Adrenal gland (tissue), 19 donors: ENCODE measurements at places on chromosomes 2 and 18. TPM values are rescaled to one million over a fixed set of nuclear protein-coding genes. Genes with fewer than 3 reads are reported as not detected.
A peak's percentile ranks its signal among the peaks of the same experiment; 100 is the strongest.

DNA sequence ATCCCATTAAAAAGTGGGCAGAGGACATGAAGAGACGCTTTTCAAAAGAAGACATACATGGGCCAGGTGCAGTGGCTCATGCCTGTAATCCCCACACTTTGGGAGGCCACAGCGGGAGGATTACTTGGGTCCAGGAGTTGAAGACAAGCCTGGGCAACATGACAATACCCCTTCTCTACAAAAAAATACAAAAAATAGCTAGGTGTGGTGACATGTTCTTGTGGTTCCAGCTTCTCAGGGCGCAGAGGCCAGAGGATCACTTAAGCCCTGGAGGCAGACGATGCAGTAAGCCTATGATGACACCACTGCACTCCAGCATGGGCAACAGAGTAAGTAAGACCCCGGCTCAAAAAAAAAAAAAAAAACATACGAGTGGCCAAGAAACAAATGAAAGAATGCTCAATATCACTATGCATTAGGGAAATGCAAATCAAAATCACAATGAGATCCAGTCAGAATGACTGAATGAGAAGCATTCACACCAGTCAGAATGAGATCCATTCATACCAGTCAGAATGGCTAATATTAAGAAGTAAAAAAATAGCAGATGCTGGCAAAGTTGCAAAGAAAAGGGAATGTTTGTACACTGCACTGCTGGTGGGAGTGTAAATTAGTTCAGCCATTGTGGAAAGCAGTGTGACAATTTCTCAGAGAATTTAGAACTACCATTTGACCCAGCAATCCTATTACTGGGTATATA is 550.2 kb upstream of the SLC39A10 start:
- H3K4me1 ChIP-seq, result no peaks in the 10 kb centered on the region
- H3K36me3 ChIP-seq, result no peaks in the 10 kb centered on the region
- no peaks in the 10 kb centered on the region for H3K27me3 ChIP-seq
- DNase-seq, result no peak
- no peak overlapping the region for H3K27ac ChIP-seq
- H3K4me3 ChIP-seq, result no peak overlapping the region

GRCh38 chr2:216300906-216301305 is 71.4 kb downstream of the MARCHF4 start:
- H3K27ac ChIP-seq, result no peak overlapping the region
- no peak for DNase-seq
- no peaks in the 10 kb centered on the region for H3K4me1 ChIP-seq
- no peak overlapping the region for H3K4me3 ChIP-seq
- no peaks in the 10 kb centered on the region for H3K27me3 ChIP-seq
- H3K36me3 ChIP-seq, result no peaks in the 10 kb centered on the region

OR6B2 gene
- total RNA-seq, result not detected

GRCh38 chr2:219695145-219695709 is 67.8 kb downstream of the SLC4A3 start:
- H3K27ac ChIP-seq, result no peak overlapping the region
- no peaks in the 10 kb centered on the region for H3K4me1 ChIP-seq
- no peak overlapping the region for H3K4me3 ChIP-seq
- no peak for DNase-seq
- no peaks in the 10 kb centered on the region for H3K36me3 ChIP-seq

DNA sequence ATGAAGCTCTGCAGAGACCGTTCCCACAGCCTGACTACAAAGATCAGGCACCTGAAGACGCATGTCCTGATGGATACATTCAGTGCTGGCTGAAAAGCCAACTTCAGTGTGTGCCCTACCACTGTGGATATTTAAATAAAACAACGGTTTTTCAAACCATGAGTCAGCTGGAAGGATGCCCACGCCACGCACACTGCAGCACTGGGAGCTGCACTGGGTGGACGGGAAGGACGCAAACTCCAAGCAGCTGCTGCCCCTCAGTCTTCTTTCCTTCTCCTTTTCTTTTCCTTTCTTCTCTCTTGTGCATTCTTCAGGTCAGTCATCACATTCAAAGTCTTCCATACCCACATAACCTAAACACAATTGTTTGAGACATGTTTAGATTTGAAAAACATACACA is 7.9 kb downstream of the TMEM18 start:
- H3K27me3 ChIP-seq, result no peaks in the 10 kb centered on the region
- DNase-seq, result peak; percentile 84
- no peaks in the 10 kb centered on the region for H3K4me1 ChIP-seq
- no peaks in the 10 kb centered on the region for H3K36me3 ChIP-seq

DLGAP1 gene
- total RNA-seq, result 26.1 TPM

DNA sequence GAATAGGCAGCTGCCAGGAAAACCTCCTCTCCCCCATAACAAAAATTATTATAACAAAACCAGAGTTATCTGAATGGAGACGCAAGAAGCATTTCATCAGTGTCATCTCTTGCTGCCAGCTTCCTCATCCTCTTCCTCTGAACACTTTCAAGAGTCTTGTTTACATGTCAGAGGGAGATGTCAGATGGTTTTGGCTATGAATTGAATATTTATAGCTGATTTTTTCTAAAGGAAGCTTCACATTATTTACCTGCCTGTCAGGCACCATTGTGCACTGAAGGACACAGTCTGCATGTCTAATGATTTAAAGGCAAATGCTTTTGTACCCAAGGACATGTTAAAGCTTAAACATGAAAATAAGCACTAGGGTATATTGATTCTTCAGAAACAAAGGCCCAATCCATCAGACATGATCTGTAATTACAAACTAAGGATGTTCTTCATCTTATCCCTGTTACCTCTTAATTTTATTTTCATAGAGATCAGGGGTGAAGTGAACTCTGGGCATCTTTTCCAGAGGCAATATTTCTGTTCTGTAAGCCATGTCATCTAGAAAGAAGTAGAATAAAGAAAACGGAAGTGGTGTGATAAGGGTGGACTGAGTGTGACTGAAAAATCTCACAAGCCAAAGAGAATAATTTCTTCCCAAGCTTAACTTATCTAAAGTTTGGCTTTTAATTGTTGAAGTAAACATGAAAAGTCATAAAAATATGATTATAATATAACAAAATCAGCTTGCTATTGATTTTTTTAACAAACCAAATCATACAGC is 168.7 kb downstream of the ANKRD44 start:
- H3K27me3 ChIP-seq, result no peaks in the 10 kb centered on the region
- H3K4me1 ChIP-seq, result peaks cover 29% of the 10 kb centered on the region
- no peaks in the 10 kb centered on the region for H3K36me3 ChIP-seq
- no peak for DNase-seq

DNA sequence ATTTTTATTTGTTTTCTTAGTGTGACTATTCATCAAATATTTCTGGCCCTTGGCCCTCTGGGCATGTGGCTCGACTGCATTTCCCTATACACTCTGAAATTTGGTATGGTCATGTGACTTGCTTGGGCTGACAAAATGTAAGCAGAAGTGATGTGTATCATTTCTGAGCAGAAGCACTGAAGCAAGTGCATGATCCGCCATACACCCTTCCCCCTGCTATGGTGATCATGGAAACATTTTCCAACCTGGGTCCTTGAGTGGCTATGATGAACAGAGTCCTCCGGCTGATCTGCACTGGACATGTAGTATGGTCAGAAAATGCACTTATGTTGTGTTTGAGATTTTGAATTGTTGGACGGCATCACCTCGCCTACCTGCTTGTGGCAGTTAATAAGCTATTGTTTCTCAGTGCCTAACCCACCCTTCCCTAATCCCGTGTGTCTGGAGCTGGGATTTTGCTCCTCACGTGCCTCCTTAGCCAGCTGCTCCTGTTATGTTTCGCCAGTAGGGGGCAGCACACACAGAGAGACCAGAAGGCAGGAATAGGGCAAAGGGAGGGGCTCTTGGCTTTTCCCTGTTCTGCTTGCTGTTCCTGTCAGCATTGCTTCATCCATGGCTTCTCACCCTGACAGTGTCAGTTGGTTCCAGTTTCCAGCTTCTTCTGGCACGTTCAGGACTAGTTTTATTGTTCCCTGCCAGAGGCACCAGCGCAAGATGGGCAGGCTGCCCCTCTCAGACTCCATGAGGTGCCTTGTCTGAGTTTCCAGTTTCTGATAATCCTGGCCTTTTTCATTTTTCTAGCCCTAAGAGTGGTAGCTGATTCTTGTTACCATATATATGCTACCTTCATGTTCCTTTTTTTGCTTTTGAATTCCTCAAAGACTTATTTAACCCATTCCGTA is 207.4 kb downstream of the ARL6IP6 start:
- H3K27me3 ChIP-seq, result no peaks in the 10 kb centered on the region
- DNase-seq, result peak; percentile 72
- H3K4me3 ChIP-seq, result no peak overlapping the region
- H3K27ac ChIP-seq, result no peak overlapping the region
- H3K36me3 ChIP-seq, result no peaks in the 10 kb centered on the region
- H3K4me1 ChIP-seq, result no peaks in the 10 kb centered on the region

LRRTM1 gene
- not detected for total RNA-seq

DNA sequence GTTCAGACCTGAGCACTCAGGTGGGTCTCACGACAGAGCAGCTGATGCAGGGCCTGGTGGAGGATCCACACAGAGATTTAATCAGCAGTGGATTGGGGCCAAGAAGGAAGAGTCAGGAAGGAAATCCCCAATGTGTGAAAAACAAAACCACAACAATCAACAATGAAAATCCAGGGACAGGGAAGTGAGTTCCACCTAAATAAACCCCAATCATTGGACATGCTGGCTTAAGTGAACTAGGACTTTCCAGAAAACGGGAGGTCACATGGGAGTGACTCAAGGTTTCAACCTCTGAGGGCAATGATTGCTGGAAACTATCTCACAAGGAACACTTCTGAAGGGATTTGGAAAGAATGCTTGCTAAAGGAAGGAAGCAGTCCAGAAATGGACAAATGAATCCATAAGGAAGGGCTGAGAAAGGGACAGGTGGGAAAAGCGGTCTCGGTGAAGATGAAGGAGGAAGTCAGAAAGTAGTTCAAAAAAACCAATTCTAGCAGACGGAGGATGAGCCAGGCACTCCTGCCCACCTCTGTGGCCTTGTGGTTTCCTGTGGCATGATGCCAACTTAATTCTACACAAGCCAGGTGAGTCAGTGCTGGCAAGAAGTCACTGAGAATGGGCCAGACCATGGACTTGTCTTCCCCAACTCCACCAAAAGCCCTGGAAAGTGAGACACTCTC is 15.4 kb upstream of the XDH start:
- H3K4me1 ChIP-seq, result no peaks in the 10 kb centered on the region
- DNase-seq, result no peak
- no peak overlapping the region for H3K27ac ChIP-seq
- no peak overlapping the region for H3K4me3 ChIP-seq

DNA sequence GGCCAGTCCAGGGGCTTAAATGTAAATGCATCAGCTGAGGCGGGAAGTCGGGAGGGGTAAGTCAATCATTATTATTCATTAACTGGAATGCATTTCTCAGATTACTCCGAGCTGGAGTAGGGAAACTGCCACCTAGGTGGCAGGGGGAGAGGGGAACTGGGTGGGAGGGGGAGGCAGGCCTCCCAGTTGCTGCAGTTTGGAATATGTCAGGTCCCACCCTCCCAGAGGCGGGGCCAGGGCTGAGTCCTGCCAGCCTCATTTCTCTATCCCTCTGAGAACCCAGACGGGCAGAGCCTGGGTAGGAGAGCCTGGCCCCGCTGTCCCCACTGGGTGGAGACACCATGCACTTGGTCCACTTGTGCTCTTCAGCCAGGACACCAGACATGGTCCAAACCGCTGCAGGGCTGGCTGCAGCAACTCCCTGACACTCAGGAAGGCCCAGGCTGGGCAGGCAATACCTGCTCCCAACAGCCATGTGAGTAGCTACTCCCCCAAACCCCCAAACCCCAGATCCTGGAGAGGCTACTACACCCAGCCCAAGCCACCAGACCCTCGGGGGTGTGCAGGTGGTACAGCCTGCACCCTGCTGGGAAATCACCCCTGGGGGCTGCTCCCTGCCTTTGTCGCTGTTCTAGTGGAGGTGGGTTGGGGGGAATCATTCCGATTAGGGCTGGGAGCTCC is at the start of gene GPBAR1:
Gene GPBAR1 (plus strand): TSS at position 274 of the 681 bp plus-strand sequence. CDS start 1,710 bp downstream, outside the sequence.
- H3K4me3 ChIP-seq, result no peak within 1 kb of the TSS
- H3K36me3 ChIP-seq, result no peaks in the 10 kb centered on the region
- peak within 1 kb of the TSS; percentile 89 for H3K27ac ChIP-seq
- peaks cover 4% of the 10 kb centered on the region for H3K4me1 ChIP-seq

DNA sequence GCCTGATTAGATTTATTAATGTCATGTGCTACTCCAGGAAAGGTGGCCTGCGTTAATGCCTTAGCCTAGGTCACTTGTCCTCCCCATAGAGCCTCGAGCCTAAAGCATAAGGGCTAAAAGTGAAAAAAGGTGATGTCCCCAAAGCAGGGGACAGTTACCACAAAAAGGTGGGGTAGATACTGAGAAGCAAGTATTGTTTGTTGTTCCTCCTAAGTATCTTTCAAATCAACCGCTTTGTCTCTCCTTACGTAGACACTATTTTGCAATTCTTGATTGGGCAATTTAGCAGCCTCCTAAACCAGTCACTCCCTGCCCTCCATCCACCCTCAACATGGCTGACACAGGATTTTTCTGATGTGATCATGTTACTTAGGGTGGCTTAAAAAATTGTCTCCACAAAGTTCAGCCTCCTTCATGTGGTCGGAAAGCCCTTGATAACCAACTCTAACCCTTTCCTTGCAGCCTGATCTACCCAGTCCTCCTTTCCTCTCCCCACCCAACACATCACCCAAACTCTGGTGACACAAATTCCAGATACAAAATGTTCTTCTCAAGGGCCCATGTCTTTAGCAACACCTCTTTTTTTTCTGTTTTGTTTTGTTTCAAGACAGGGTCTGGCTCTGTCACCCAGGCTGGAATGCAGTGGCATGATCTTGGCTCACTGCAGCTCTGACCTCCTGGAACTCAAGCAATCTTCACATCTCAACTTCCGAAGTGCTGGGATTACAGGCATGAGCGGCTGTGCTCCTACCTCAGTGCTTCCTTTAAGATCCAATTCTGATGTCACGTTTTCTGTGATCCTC is 6.9 kb downstream of the INHA start:
- no peak overlapping the region for H3K4me3 ChIP-seq
- no peak overlapping the region for H3K27ac ChIP-seq
- H3K36me3 ChIP-seq, result no peaks in the 10 kb centered on the region
- H3K4me1 ChIP-seq, result no peaks in the 10 kb centered on the region

- no peaks in the 10 kb centered on the region for H3K4me1 ChIP-seq
- no peak for DNase-seq
- no peak overlapping the region for H3K27ac ChIP-seq
- H3K27me3 ChIP-seq, result peaks cover 14% of the 10 kb centered on the region
- no peaks in the 10 kb centered on the region for H3K36me3 ChIP-seq
Measured at GRCh38 chr2:73268366-73268829, 15.9 kb downstream of the FBXO41 start.

CDK5R2 gene
- total RNA-seq, result not detected

APCDD1 gene
- total RNA-seq, result 7.1 TPM

GPAT2 gene
- total RNA-seq, result 0.30 TPM

DNA sequence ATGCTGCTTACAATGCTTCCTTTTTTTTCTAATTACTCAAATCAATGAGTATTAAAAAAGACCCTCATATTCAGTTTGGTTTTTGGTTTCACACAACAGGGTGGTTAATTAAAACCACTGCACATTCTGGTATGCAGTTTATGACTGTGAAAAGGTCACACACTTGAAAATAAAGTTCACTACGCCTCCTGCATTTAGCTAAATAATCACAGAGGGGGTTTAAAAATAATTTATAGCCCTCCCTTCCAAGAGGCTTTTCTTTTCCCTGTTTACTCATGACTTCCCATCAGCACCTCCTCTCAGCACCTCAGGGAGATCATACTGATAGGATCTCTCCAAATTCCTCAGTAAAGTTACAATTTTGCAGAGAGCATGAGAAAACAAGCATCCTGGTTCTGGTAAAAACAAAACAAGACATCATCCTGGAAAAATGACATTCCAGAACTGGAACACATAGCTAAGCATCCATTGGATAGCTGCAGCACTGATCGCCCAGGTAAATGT is 129.5 kb upstream of the TMEM200C start:
- no peaks in the 10 kb centered on the region for H3K36me3 ChIP-seq
- DNase-seq, result no peak
- no peak overlapping the region for H3K27ac ChIP-seq
- no peaks in the 10 kb centered on the region for H3K4me1 ChIP-seq
- H3K4me3 ChIP-seq, result no peak overlapping the region

- H3K36me3 ChIP-seq, result no peaks in the 10 kb centered on the region
- no peak overlapping the region for H3K27ac ChIP-seq
- no peaks in the 10 kb centered on the region for H3K4me1 ChIP-seq
Measured at GRCh38 chr2:3238951-3239841, 138.4 kb downstream of the EIPR1 start.
